T47D (cell line): ENCODE measurements at places on chromosomes 2 and 18.

DNA sequence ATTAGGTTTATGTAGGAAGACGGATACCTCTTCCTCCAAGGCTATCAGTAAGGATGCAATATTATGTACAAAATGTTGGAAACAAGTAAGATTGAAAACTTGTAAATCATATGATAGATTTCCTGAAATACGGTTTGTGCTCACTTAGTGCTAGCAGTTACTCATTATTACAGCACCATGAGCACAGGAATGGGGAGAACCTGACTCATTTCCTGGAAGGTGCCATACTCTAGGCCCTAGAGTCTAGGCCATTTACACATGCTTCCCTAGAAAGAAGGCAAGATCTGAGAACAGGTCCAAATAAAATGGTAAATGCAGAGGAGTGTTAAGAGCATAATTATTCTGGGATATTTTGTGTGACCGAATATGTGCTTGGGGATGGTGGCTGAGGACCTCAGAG is 467.7 kb upstream of the CELF4 start:
- no peak for DNase-seq

DNA sequence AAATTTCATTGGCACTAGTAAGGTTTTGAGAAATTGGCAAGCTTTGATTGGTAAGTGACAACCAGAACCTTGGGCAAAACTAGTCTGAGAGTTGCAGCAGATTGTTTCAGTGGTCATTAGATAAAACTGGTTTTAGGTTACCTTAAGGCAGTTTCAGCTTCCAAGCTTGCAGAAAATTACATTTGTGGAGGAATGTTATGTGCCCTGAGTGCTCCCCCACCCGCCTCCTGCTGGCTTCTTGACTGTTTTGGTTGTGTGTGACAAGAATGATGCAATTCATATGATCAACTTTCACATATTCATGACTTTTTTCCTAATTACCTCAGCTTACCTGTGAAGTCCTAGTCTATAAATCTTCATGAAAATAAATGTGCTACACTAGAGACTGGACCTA is 599.5 kb upstream of the ZNF804A start:
- no peak for DNase-seq

- DNase-seq, result no peak
These were observed 461.4 kb downstream of the RNF144A start for GRCh38 chr2:7378591-7378990.

DNA sequence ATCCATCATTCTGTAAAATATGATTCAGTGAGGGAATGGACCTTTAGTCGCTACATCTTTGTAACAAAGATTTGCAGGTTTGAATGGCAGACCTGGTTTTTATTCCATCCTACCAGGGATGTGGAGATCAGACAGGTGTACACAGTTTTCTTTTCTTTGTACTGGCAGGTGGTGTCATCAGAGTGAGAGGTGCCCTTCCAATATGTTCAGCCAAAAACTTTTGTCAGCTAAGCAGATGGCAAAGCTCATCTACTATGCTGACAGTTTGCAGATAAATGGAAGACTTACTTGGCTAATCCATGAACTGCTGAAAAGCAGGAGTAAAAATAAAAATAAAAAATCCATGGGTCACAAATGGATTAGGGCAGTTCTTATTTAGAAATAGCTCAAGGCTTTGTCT is 185.5 kb upstream of the DOK6 start:
- DNase-seq, result no peak

- DNase-seq, result no peak
These were observed 26.7 kb downstream of the FBLN7 start for GRCh38 chr2:112164876-112165275.
